ENCODE measurements at places on chromosomes 12 and 14. TPM values are rescaled to one million over a fixed set of nuclear protein-coding genes. Genes with fewer than 3 reads are reported as not detected.

GRCh38 chr14:91466192-91466591 lies 43.9 kb downstream of the PPP4R3A start:
- no peak for DNase-seq

- no peak for DNase-seq
Measured at GRCh38 chr12:66979251-66979650, 289.9 kb upstream of the CAND1 start.

- DNase-seq, result no peak
Measured at GRCh38 chr12:32070370-32070769, 36.3 kb upstream of the BICD1 start.

DNA sequence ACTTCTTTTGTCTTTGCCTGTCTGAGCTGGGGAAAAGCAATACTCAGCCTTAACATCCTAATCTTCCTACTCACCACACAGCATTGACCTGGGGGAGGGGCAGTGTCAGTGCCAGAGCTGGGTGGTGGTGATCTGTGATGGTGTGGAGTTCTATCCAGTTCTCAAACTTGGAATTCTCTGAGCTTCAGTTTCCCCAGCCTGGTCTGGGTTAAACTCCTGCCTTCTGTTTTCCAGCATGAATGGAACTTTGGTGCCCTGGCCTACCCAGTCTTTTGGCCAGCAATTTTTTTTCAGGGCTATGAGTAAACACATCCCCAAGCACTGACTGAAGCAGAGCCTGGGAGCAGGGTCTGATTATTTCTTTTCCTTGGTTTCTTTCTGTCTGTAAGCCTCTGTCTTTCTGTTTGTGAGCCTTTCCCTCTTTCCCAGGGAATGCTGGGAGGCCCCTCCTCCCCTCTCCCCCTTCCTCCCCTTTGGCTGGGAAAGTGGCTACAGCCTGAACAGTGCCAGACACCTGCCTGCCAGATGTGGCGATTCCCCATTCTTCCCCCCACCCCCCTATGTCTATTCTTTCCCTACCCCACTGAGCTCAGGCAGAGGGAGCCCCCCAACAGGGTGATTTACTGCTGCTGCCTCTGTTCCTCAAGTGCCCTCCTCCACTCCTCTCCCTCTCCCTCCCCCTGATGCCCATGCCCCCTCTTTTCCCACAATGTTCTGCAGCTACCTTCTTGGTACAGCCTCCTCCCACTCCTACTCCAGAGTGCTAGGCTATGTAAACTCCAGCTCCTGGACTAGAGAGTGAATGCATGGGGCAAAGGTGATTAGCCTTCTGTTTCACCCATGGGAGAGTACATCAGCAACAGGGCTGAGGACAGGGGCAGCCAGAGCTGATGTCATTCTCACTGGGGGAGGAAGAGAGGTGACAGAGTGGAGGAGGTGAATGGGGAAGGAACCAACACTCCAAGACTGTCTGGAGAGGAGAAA lies 11.1 kb downstream of the GPR84 start:
- DNase-seq, result peak; percentile 73

PIWIL1 gene
- total RNA-seq, result not detected
